Omental fat pad (tissue), 4 donors: ENCODE measurements at places on chromosomes 2 and 18.

- no peak for DNase-seq
Measured at GRCh38 chr2:209321581-209321980, 102.3 kb upstream of the MAP2 start.

GRCh38 chr2:112938904-112939303, 27.9 kb downstream of the IL37 start:
- DNase-seq = no peak

DNA sequence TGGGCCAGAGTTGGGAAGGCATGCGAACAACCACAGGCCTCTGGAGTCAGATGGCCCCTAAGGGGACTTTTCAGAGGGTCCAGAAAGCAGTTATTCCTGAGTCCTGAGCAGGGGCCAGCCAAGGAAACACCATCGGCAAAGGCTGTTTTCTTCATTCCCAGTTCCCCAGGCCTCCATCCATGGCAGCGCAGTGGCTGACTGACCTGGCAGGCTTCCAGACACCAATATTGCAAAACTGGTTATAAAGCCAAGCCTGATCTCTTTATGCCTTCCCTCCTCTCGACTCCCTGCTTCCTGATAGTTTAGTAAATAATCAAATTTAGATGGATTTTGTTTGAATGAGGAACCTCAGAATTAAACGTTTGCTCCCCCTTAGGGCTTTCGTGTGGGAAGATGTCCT, 133.4 kb upstream of the ITGA6 start:
- peak; percentile 54 for DNase-seq

GRCh38 chr2:107025869-107026380, 140.0 kb upstream of the ST6GAL2 start:
- no peak for DNase-seq

GRCh38 chr2:168076731-168077130, 170.7 kb downstream of the STK39 start:
- DNase-seq = no peak

DNA sequence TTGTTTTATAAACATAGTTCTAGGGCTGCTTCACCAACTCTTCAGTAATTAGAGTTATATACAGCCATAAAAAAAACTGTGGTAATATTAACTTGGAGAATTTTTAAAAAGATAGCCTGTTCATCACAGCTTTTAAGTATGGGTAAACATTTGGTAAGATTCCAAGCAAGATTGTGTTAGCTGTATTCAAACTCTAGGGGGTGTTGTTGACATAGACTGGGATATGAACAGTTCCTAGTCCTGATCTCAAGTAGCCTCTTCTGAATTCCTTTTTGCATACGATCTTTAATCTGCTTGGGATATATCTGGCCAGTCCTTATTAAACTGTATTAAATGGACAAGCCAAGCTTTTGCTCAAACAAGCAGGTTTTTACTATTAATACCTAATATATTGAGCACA, 13.4 kb downstream of the NOP58 start:
- DNase-seq = no peak
